Activated naive CD4-positive, alpha-beta T cell treated with anti-CD3 and anti-CD28 coated beads for 36 hours (primary cell): ENCODE measurements at places on chromosomes 2 and 18.
A peak's percentile ranks its signal among the peaks of the same experiment; 100 is the strongest.

GRCh38 chr2:109229094-109229675 lies 100.2 kb downstream of the SH3RF3 start:
- no peak for DNase-seq

DNA sequence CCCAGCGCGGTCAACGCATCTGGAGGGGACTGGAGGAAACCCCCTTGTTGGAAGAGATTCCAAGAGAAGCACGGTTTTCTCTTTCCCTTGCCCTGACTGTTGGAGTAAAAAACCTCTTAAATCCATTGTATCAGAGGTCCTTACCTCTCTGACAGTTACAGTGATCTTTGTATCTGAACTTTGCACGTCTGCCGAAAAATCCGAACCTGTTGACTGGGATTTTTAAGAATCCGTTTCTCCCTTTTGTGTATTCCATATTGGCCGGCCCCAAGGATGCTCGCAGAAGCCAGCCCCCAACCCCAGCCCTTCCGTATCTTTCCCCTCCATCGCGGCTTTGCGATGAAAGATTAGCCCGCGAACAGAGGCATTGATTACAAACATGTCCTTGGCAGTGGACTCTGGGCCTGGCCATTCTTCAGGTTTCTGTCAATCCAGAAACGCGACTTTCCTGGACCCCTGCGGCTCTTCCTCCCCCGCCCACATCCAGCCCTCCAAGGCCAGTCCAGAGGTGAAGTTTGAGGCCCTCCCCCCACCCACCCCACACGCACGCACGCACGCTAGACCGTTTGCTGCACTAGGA lies 4.6 kb upstream of the DLX1 start:
- DNase-seq, result no peak

- no peak for DNase-seq
Observed at GRCh38 chr2:65885266-65885665, 452.9 kb upstream of the SPRED2 start.

GRCh38 chr2:36561237-36561944 lies 36.6 kb downstream of the FEZ2 start:
- DNase-seq, result no peak

DNA sequence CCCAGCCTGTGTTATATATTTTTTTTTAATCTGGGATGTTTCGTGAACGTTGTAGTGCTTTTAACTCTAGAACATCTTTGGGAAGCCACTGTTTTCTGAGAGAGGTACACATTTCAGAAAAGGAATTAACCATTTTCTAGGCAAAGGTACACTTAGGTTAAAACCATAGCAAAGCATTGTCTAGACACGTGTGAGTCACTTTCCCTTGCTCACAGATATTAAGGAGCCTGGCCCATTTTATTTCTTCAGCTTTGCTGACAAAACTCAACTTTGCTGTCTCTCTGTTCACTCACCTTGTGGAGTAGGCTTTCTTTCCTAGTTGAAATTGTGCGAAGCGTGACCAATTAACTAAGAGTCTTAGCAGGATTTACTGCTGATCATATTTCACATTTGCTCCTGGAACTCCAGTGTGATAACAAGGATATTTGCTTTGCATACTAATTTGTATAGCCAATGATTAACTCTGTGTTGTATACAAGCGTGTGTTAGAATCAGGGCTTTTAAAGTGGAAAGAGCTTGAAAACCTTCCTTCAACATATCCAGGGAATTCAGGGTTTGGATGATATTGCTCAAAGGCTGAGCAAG lies 215.0 kb upstream of the AGAP1 start:
- DNase-seq, result no peak

GRCh38 chr18:60872434-60872833 lies 460.8 kb upstream of the CDH20 start:
- no peak for DNase-seq

- no peak for DNase-seq
Observed at GRCh38 chr2:188977317-188977716, 3.1 kb downstream of the COL3A1 start.

GRCh38 chr18:1599196-1599595 lies 694.5 kb downstream of the ADCYAP1 start:
- DNase-seq, result no peak

DNA sequence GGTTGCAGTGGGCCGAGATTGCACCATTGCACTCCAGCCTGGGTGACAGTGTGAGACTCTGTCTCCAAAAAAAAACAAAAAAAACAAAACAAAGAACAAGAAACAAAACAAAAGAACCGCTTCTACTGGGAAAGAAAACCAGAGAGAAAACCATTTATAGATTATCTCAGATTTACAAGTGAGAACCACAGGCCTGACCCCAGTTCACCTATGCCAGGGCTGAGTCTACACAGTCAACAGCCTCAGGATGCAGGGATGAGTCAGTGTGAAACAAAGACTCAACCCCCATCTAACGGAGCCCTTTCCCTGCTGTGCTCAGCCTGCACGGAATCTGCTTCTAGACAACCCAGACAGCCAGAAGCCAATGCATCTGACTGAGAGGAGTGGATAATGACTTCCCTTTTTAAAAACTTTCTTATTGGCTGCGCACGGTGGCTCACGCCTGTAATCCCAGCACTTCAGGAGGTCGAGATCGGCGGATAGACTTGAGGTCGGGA lies 25.5 kb upstream of the YWHAQ start:
- DNase-seq, result peak; percentile 75

GRCh38 chr2:71277536-71278103 lies 50.7 kb upstream of the PAIP2B start:
- peak; percentile 27 for DNase-seq

DNA sequence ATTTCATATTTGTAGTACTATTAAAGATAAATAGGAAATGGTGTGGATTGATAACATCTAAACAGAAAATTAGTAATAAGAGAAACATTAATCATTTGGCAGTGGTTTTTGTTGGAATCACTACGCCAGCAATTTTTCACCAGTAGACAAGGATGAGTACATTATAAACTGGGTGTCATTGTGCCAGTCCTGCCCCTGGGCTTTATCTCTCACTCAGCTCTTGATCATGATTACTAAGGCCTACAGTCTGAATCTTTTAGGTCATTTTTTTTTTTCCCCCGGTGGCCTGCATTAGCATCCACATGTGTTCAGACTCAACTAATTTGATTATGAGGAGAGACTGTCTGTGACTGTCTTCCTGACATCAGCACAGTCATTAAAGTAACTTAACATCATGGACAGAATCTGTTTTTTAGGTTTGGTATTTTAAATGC lies 16.2 kb downstream of the GULP1 start:
- DNase-seq, result no peak

- DNase-seq, result no peak
Observed at GRCh38 chr2:84373391-84373790, 85.7 kb downstream of the SUCLG1 start.

- no peak for DNase-seq
Observed at GRCh38 chr18:44458777-44459176, 221.9 kb upstream of the SETBP1 start.
